ENCODE measurements at places on chromosomes 5 and 9. TPM values are rescaled to one million over a fixed set of nuclear protein-coding genes. Genes with fewer than 3 reads are reported as not detected.

PCDHGC5 gene
- 0.94 TPM for total RNA-seq

TAL2 gene
- not detected for total RNA-seq

NIPAL4 gene
- not detected for total RNA-seq

LHFPL2 gene
- 49.2 TPM for total RNA-seq

C9orf153 gene
- total RNA-seq = 0.09 TPM

DROSHA gene
- 70.8 TPM for total RNA-seq

OR1J2 gene
- not detected for total RNA-seq

MZB1 gene
- 0.09 TPM for total RNA-seq

ANKRD18B gene
- 0.94 TPM for total RNA-seq

ZNF608 gene
- 9.7 TPM for total RNA-seq

PCDHB14 gene
- 1.6 TPM for total RNA-seq

AP3S1 gene
- 69.5 TPM for total RNA-seq

NXNL2 gene
- total RNA-seq = not detected

DOCK2 gene
- 0.75 TPM for total RNA-seq

KCNV2 gene
- total RNA-seq = not detected

PCDHGA3 gene
- total RNA-seq = 1.9 TPM

TYRP1 gene
- 0.56 TPM for total RNA-seq

NOXA1 gene
- 0.18 TPM for total RNA-seq

AQP7 gene
- total RNA-seq = 0.09 TPM

NDST1 gene
- 39.4 TPM for total RNA-seq

DAB2IP gene
- total RNA-seq = 18.0 TPM

CDH6 gene
- total RNA-seq = 10.6 TPM

DCAF12 gene
- total RNA-seq = 13.9 TPM

ANKRD31 gene
- total RNA-seq = not detected

SPARC gene
- total RNA-seq = 628 TPM

TSSK1B gene
- total RNA-seq = 0.09 TPM

TMEM141 gene
- 78.5 TPM for total RNA-seq

ADAMTS16 gene
- total RNA-seq = not detected

UBE2QL1 gene
- 0.09 TPM for total RNA-seq

PTCH1 gene
- total RNA-seq = 3.9 TPM

RNF183 gene
- not detected for total RNA-seq

FRMD3 gene
- 14.8 TPM for total RNA-seq

TRAF1 gene
- 1.5 TPM for total RNA-seq

TAF1L gene
- total RNA-seq = under 0.01 TPM

RNF208 gene
- 0.19 TPM for total RNA-seq

FOXD4L6 gene
- total RNA-seq = not detected

SLC25A2 gene
- total RNA-seq = 0.09 TPM

CTXN3 gene
- total RNA-seq = not detected

All from endothelial cell of coronary artery (primary cell).